ENCODE measurements at places on chromosomes 5 and 9. TPM values are rescaled to one million over a fixed set of nuclear protein-coding genes. Genes with fewer than 3 reads are reported as not detected.

- DNase-seq: no peak
Observed at GRCh38 chr5:92003806-92004205, 620.7 kb upstream of the ARRDC3 start.

GRCh38 chr9:121295662-121296191 lies 27.8 kb downstream of the GSN start:
- DNase-seq: no peak

GRCh38 chr5:125154301-125155110 lies 408.1 kb upstream of the ZNF608 start:
- no peak for DNase-seq

DNA sequence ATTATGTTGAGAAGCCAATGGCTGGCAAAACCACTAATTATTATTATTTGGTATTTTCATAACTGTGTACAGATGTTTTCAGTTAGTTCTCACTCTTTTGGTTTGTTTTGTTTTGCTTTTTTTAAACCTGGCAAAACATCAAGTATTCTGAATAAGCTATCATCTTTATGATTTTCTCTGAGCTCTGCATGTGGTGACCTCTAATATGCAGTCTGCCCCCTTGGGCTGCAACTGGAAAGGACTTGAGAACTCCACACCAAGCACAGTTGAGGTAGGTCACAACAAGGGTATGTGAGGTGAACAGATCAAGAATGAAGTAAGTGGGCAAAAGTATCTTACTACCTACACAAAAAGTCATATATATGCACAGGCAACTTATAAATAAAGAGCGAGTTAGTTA lies 202.2 kb downstream of the NFIB start:
- no peak for DNase-seq

- DNase-seq: no peak
Observed at GRCh38 chr5:1314564-1314982, 19.7 kb upstream of the TERT start.

GRCh38 chr5:65455064-65455463 lies 26.7 kb downstream of the ADAMTS6 start:
- no peak for DNase-seq

DNA sequence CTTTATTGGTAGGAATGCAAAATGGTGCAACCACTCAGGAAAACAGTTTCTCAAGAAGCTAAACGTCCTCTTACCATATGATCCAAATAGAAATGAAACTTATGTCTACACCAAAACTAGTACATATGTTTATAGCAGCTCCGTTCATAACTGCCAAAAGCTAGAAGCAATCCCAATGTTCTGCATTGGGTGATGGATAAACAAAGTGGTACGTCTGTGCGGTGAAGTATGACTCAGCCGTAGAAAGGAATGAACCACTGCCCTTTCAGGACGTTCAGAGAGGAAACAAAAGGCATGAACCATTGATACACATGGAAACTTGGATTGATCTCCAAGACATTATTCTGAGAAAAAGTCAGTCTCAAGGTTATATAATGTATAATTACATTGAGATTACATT lies 27.6 kb downstream of the HNRNPH1 start:
- DNase-seq: no peak

DNA sequence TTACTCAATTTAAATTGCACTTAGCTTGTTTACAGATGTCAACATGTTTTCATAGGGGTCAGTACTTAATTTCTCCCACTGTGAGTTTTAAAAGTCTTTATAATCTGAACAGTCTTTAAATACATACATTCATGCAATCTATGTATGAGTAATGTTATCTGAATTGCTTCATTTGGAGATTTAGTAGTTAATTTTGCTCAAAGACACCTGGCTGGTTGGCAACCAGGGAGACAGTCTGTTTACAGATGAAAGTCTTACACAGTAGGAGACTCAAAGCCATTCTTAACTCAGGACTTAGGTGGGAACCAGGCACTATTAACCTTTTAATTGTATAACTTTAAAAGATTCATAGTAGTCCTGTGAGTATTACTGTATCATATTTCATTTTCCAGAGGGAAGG lies 29.3 kb downstream of the DAB2 start:
- DNase-seq: no peak

- no peak for DNase-seq
Observed at GRCh38 chr9:132125944-132126679, 35.7 kb upstream of the NTNG2 start.

Gene IFNA13
- total RNA-seq: not detected

Gene OR13C8
- not detected for total RNA-seq
